Stomach (tissue), 19 donors: ENCODE measurements at places on chromosomes 13 and 19. TPM values are rescaled to one million over a fixed set of nuclear protein-coding genes. Genes with fewer than 3 reads are reported as not detected.

The CASP14 gene
- total RNA-seq, result not detected

GRCh38 chr13:50650592-50651504 lies 192.6 kb downstream of the DLEU7 start:
- no peak for DNase-seq

The ZNF615 gene
- 2.9 TPM for total RNA-seq

GRCh38 chr13:90416519-90416918 lies 931.0 kb upstream of the MIR17HG start:
- DNase-seq, result no peak

- peak; percentile 48 for DNase-seq
These were observed 16.1 kb upstream of the MCF2L start for GRCh38 chr13:112952759-112953551.

DNA sequence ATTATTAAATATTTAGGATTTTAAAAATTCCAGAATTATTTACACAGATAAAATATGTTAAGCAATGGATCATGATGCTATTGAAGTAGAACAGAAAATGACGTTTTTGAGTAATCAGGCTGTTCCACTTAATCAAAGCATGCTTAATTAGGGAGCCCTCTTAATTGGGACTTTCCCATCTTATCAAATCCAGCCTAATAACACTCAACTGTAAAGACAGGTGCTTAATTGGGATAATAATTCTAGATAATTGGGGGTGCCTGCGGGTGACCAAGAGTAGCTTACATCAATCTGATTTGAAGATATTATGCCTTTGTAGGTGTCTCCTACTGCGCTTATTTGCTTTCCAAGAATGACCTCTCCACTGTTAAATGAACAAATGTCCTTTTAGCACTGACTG lies 742.2 kb upstream of the SLITRK6 start:
- no peak for DNase-seq

- DNase-seq, result no peak
These were observed 19.1 kb downstream of the WTIP start for GRCh38 chr19:34500656-34501120.

DNA sequence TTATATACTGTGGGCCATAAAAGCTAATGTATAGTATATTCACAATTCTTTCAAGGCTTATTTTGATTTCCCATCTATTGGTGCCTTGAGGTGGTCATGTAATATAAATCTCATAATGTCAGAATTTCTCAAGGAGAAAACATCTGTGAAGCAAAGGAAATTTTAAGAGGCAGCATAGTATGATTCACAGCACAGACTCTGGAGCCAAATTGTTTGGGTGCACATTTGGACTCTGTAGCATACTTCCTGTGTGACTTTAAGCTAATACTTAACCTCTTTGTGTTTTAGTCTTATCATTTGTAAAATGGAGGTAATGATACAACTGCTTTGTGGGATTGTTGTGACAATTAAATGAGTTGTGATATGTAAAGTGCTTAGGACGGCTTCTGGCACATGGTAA lies 67.6 kb downstream of the PIBF1 start:
- no peak for DNase-seq

The CGB3 gene
- not detected for total RNA-seq

GRCh38 chr13:24982333-24982999 lies 113.5 kb upstream of the PABPC3 start:
- no peak for DNase-seq

- no peak for DNase-seq
These were observed 516.8 kb downstream of the OLFM4 start for GRCh38 chr13:53545340-53545941.

- DNase-seq, result no peak
These were observed 50.7 kb upstream of the AKAP11 start for GRCh38 chr13:42221121-42221765.
